Type B pancreatic cell (in vitro differentiated cells): ENCODE measurements at places on chromosomes 12 and 14.
A peak's percentile ranks its signal among the peaks of the same experiment; 100 is the strongest.

DNA sequence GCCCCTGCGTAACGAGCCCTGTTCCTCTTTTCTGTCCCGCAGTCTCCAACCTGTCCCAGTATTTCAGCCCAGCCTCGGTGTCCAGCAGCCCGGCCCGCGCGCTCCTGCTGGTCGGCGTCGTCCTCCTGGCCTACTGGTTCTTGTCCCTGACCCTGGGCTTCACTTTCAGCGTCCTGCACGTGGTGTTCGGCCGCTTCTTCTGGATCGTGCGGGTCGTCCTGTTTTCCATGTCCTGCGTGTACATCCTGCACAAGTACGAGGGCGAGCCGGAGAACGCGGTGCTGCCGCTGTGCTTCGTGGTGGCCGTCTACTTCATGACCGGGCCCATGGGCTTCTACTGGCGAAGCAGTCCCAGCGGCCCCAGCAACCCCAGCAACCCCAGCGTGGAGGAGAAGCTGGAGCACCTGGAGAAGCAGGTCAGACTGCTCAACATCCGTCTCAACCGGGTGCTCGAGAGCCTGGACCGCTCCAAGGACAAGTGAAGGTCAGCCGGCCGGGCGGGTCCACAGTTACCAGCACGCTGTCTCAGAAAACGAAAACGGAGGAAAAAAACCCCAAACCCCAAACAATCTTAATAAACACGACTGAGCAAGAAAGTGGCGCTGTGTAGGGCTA lies 31.6 kb downstream of the BRI3BP start:
- DNase-seq, result no peak
- H3K27me3 ChIP-seq, result no peaks in the 10 kb centered on the region
- H3K36me3 ChIP-seq, result peaks cover 14% of the 10 kb centered on the region
- H3K27ac ChIP-seq, result no peak overlapping the region
- no peak overlapping the region for H3K4me3 ChIP-seq
- H3K4me1 ChIP-seq, result no peaks in the 10 kb centered on the region

DNA sequence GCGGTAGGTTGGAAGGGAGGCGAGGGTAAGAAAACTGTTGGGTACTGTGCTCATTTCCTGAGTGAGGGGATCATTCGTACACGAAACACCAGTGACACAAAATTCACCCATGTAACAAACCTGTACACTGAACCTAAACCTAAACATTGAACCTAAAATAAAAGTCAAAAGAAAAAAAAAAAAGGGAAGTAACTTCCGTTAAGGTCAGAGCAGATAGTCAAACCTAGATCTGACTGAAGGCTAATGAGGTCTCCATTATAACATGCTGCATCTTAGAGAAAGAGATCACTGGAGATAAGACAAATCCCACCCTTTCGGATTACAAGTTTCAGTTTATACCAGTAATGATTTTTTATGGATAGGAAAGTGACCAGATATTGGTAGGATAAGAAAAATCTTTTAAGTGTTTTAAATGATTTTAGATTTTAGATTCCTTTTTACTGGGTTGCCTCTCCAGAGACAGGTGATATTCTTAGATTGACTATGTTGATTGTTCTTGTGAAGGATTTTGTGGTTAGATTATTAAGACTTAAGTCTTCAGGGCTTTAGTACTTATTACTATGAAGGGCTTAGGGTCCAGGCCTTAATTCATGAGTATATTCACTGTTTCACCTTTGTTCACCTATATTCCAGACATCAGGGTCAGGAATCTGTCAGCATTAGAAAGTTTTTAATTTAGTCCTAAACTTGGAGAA lies 11.2 kb upstream of the NCKAP1L start:
- H3K27ac ChIP-seq, result no peak overlapping the region
- peaks cover 9% of the 10 kb centered on the region for H3K27me3 ChIP-seq
- no peak overlapping the region for H3K4me3 ChIP-seq
- no peaks in the 10 kb centered on the region for H3K4me1 ChIP-seq

- H3K4me1 ChIP-seq, result peaks cover 14% of the 10 kb centered on the region
- DNase-seq, result no peak
- no peak overlapping the region for H3K27ac ChIP-seq
- H3K27me3 ChIP-seq, result no peaks in the 10 kb centered on the region
Measured at GRCh38 chr12:85390266-85390665, 110.2 kb downstream of the ALX1 start.

DNA sequence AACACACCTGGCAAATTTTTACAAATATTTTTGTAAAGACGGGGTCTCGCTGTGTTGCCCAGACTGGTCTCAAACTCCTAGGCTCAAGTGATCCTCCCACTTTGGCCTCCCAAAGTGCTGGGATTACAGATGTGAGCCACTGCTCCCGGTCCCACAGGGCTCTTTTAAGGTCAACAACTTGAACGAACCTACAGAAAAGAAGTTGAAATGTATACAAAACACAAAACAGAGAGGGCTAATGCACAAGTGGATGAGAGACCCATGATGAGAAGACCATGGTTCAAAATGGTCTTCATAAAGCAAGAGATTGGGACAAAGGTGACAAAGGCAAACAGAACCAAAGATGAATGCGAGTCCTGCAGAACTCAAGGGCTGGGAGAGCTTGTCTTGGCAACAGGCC lies 91.4 kb downstream of the CALM1 start:
- H3K36me3 ChIP-seq, result no peaks in the 10 kb centered on the region
- no peak overlapping the region for H3K4me3 ChIP-seq
- peaks cover 12% of the 10 kb centered on the region for H3K4me1 ChIP-seq
- DNase-seq, result peak; percentile 10
- no peak overlapping the region for H3K27ac ChIP-seq
- no peaks in the 10 kb centered on the region for H3K27me3 ChIP-seq

DNA sequence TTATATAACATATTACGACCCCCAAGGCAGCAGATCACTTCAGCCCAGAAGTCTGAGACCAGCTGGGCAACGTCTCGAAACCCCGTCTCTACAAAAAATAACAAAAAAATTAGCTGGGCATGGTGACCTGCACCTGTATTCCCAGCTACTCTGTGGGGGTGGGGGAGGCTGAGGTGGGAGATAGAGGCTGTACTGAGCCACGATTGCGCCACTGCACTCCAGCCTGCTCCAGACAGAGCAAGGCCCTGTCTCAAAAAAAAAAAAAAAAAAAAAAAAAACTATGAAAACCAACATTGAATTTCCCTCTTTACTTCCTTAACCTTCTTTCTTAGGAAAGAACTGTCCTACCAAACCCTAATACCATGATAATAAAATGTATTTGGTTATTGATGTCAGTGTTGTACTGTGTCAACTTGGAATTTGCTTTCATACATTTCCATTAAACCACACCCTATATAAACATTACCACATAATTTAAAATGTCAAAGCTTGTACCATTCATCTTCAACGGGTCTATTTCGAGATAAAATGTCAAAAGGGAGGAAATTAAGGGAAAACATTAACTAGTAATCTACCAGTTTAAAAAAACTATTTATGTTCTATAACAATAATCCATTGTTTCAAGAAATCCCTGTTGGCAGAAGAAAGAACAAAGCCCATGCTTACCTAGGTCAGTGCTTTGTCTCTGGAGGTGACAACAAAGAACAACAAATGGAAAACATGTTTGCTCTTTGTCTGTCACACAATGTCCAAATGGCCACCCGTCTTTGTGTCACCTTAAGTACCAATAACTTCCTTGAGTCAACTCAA lies 17.4 kb downstream of the GALNT4 start:
- H3K27ac ChIP-seq, result peak overlapping the region; percentile 80
- no peak overlapping the region for H3K4me3 ChIP-seq
- no peaks in the 10 kb centered on the region for H3K27me3 ChIP-seq
- H3K36me3 ChIP-seq, result peaks cover 8% of the 10 kb centered on the region
- DNase-seq, result no peak

GRCh38 chr12:52070185-52070925 lies 577 bp downstream of the ATG101 start:
- DNase-seq, result peak; percentile 60
- peaks cover 21% of the 10 kb centered on the region for H3K27me3 ChIP-seq
- peaks cover 15% of the 10 kb centered on the region for H3K36me3 ChIP-seq
- peak overlapping the region; percentile 99 for H3K27ac ChIP-seq

- no peak overlapping the region for H3K27ac ChIP-seq
- H3K4me1 ChIP-seq, result peaks cover 6% of the 10 kb centered on the region
- H3K4me3 ChIP-seq, result no peak overlapping the region
- no peaks in the 10 kb centered on the region for H3K27me3 ChIP-seq
- no peak for DNase-seq
- H3K36me3 ChIP-seq, result no peaks in the 10 kb centered on the region
Measured at GRCh38 chr14:57761800-57762199, 104.1 kb downstream of the SLC35F4 start.

DNA sequence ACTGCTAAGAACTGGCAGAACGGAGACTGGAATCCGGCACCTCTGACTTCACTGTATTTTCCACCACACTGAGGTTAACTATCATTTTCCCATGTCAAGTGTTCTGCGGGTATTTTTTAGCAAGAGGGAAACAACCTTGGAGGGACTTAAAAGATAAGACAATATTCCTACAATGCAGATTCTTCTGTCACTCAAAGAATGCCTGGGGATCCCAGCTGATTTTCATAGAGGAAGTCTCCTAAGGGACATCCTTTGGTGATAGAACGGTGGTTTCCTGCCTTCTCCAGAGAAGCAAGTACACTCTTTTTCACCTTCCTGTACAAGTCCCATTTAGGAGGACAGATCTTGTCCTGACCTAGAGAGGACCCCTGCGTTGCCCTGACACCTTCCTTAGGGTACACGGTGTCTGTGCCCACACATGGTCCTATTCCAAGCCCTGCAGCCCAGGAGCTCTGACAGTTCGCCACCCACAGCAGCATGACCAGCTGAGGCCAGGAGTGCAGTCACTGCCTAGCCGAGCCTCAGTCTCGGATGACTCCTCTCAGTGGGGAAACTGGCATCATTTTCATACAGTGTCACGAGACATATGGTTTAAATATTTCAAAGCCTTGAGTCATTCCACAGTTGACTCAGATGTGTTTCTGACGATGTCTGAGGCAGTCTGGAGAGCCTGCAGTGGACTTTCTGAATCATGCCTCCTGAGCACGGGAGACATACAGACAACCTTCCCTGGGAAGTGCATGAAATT lies 181.3 kb upstream of the FKBP4 start:
- H3K36me3 ChIP-seq, result peaks cover 21% of the 10 kb centered on the region
- no peak overlapping the region for H3K27ac ChIP-seq
- H3K27me3 ChIP-seq, result peaks cover 33% of the 10 kb centered on the region
- no peaks in the 10 kb centered on the region for H3K4me1 ChIP-seq
- no peak for DNase-seq
- no peak overlapping the region for H3K4me3 ChIP-seq

DNA sequence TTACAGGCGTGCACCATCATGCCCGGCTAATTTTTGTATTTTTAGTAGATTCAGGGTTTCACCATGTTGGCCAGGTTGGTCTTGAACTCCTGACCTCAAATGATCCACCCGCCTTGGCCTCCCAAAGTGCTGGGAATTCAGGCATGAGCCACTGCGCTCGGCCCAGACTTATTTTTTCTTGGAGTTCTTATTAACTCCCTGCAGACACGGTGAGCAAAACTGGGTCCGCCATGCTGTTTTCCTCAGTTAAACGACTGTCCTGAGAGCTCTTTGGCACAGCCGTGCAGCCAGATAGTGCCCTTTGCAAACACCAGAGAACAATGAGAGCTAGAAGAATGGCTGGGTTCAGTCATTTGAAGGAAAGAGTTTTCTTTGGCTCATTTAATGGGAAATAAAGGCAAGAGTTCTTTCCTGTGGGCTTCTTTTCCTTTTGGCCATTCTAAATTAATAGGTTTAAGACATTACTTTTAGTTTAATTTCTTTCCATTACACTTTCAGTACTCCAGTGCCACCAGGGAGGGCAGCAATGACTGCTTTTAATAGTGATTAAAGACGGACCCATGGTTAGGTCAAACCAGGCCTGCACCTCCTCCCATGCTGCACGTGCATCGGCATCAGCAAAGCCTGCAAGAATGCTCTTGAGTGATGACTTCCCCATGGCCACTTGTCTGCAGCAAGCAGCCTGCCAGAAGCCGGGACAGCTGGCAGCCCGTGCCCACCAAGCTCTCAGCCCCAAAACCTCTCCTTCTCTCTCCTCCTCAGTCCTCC lies 60.7 kb downstream of the VCPKMT start:
- H3K36me3 ChIP-seq, result no peaks in the 10 kb centered on the region
- H3K4me1 ChIP-seq, result peaks cover 26% of the 10 kb centered on the region
- no peak overlapping the region for H3K4me3 ChIP-seq
- H3K27ac ChIP-seq, result no peak overlapping the region
- DNase-seq, result no peak
